ENCODE measurements at places on chromosomes 1 and 21. TPM values are rescaled to one million over a fixed set of nuclear protein-coding genes. Genes with fewer than 3 reads are reported as not detected.

Gene GPR161
- 6.1 TPM for total RNA-seq

Gene NBPF6
- total RNA-seq: 6.8 TPM

Gene ZBTB8B
- 0.50 TPM for total RNA-seq

Gene SPRR2D
- total RNA-seq: not detected

Gene FAM72A
- total RNA-seq: 4.9 TPM

Gene LMOD1
- 31.4 TPM for total RNA-seq

GRCh38 chr1:28966617-28967016 is 52.2 kb downstream of the EPB41 start:
- H3K4me3 ChIP-seq: no peak overlapping the region
- no peaks in the 10 kb centered on the region for H3K27me3 ChIP-seq
- no peaks in the 10 kb centered on the region for H3K36me3 ChIP-seq
- H3K4me1 ChIP-seq: no peaks in the 10 kb centered on the region

DNA sequence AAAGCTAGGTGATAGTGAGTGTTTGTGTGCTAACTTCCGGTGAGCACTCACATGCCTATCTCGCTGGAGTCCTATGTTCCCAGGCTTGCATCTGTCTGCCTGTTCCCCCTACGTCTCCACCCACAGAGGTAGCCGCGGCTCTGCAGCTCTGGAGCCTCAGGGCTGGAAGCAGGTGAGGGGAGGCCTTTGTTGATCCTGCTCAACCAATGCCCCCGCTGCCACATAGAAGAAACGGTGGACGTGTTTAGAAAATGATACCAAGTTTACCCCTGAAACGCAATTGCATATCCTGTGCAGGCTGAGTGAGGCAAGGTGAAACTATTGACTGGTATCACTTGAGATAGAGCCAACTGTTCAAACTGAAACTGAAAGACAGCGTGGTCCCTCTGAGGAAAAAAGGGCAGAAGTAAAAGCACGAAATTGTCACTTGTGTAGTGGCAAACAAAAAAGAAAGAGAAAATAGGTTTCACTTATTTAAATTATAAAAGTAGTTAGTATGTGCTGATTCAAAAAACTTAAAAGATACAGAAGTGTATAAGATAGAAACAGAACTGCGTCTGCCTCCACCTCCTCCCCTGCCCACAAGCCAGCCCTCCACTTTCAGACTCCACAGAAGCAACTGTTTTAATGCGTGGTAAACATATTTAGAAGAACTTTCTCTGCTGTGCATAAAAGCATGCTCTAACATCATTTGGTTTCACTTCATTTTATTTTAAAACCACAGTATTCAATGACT is 38.6 kb upstream of the ETS2 start:
- no peaks in the 10 kb centered on the region for H3K27me3 ChIP-seq
- no peak for DNase-seq
- H3K27ac ChIP-seq: no peak overlapping the region

GRCh38 chr1:203681739-203682138 is 55.1 kb downstream of the ATP2B4 start:
- no peak overlapping the region for H3K4me3 ChIP-seq
- no peak for DNase-seq
- H3K27ac ChIP-seq: no peak overlapping the region

- H3K4me3 ChIP-seq: no peak overlapping the region
- no peaks in the 10 kb centered on the region for H3K27me3 ChIP-seq
Observed at GRCh38 chr1:16061266-16061665, 12.2 kb downstream of the FAM131C start.

DNA sequence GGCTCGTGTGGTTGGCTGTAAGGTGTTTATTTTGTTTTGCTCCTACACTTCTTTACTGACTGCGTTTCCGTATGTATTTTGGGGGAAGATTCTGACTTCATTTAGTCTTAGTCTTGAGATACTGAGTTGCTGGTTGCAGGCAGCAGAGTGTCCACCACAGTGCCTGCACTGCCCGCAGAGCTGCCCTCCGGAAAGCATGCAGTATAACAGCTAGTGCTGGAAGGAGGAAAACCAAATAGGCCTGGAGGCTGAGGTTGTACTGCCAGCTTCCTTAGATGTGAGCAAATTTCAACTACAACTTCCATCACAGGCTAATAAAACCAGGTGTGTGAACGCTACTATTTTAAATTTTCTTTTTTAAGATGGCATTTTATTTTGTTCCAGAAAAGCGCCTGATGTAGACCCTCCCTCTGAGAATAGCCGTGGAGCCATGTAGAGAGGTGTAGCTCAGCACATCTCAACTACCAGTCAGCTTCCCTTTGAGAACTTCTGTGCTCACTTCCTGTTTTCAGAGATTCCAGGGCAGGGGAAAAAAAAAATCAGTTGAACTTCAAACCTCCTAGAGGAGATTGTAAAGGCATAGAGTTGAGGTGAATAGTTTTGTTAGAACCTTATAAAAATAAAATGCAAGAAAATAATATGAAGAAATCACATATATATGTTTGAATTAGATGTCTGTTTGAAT is 17.6 kb downstream of the LMO4 start:
- H3K4me1 ChIP-seq: no peaks in the 10 kb centered on the region
- DNase-seq: no peak
- H3K27me3 ChIP-seq: no peaks in the 10 kb centered on the region
- H3K36me3 ChIP-seq: no peaks in the 10 kb centered on the region

GRCh38 chr1:21200767-21201166 is 24.1 kb upstream of the EIF4G3 start:
- H3K27ac ChIP-seq: no peak overlapping the region
- H3K27me3 ChIP-seq: no peaks in the 10 kb centered on the region
- no peaks in the 10 kb centered on the region for H3K36me3 ChIP-seq
- no peak for DNase-seq

GRCh38 chr1:94095744-94096469 is 25.0 kb downstream of the ABCA4 start:
- no peak overlapping the region for H3K4me3 ChIP-seq
- no peaks in the 10 kb centered on the region for H3K36me3 ChIP-seq
- H3K27me3 ChIP-seq: no peaks in the 10 kb centered on the region

DNA sequence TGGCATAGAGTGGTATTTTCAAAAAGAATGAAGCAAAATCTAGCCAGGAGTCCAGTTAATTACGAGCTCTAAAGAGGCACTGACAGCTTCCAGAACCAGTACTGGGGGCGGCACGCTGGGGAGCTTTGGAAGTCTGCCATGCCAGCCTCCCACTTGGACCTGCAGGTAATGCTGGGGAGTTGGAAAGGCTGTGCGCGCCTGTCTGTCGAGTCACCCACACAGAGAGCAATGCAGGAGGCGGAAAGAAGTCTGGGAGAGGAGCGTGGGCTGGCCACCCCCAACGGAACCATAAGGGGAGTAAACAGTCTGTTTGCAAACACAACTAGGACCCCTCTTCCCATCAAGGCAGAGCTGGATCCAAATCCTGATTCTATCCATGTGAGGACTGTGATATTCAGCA is 84.5 kb downstream of the BEND5 start:
- no peak overlapping the region for H3K27ac ChIP-seq
- H3K27me3 ChIP-seq: no peaks in the 10 kb centered on the region
- no peak for DNase-seq
- H3K4me3 ChIP-seq: no peak overlapping the region
- H3K4me1 ChIP-seq: no peaks in the 10 kb centered on the region

- peak overlapping the region; percentile 92 for H3K27ac ChIP-seq
- no peak for DNase-seq
- no peak overlapping the region for H3K4me3 ChIP-seq
- peaks cover 12% of the 10 kb centered on the region for H3K4me1 ChIP-seq
Observed at GRCh38 chr1:2554621-2555387, 1.4 kb upstream of the TNFRSF14 start.

DNA sequence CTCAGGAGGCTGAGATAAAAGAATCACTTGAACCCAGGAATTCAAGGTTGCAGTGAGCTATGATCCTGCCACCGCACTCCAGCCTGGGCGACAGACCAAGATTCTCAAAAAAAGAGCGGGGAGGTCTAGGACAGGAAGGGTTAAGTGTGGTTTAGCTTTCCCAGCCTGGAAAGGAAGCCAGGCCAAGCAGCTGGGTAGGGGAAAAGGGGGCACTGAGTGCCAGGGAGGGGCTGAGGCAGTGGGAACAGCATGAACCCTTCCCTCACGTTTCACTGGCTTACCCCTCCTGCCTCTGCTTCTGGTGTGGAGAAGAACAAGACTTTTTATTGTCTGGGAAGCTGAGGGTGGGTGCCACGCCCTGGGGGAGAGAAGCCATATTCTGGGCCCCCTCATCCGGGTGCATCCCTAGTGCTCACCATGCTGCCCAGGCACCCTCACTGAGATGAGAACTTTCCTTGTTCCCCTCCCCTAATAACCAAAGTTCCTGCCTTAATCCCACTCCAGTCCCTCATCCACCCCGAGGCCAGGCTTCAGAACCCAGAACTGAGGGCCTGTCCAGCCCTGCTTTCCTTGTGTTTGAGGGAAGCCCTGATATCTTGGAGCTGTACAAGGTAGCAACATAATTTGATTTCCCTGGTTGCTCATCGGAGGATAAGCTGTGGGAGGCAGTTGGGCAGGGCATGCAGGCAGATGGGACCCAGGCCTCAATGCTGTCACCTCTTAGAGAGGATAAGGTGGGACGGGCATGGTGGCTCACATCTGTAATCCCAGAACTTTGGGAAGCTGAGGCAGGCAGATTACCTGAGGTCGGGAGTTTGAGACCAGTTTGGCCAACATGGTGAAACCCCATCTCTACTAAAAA is 2.0 kb upstream of the LMNA start:
- no peak for DNase-seq
- peak overlapping the region; percentile 98 for H3K27ac ChIP-seq
- no peaks in the 10 kb centered on the region for H3K36me3 ChIP-seq

- H3K27me3 ChIP-seq: no peaks in the 10 kb centered on the region
- peaks cover 8% of the 10 kb centered on the region for H3K4me1 ChIP-seq
- no peak overlapping the region for H3K27ac ChIP-seq
- H3K4me3 ChIP-seq: no peak overlapping the region
- DNase-seq: no peak
Observed at GRCh38 chr1:117818456-117818855, 111.0 kb downstream of the GDAP2 start.

DNA sequence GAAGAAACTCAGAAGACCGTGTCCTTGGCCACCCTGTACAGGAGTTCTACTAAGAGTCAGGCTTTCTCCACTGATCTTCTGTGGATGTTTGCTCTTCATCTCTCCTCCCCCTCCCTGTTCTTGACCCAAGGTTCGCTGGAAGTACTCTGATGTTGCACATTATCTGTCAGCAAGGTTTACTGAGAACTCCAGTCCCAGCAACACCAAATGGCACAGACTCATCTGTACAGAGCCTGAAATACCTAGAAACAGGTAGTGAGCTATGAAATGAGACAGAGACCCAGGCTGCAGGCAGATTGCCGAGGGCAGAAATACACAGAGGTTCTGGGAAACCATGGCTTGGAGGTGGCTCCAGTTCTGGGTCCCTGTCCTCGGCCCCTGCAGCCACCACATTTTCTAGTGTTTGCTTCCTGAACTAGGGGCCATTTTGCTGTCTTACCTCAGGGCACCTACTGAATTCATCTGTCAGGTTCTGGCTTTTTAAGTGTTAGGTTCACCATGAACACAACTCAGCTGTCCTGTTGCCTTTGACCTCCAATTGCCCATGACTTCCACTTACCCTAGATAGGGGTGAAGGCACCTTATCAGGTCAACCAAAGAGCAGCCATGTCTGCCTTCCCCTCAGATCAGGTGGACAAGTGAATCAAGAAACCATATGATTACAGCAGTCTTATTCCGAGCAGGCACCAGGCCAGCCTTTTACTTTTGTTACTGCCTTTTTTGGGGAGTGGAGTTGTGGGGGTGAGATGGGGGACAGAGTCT is 92.2 kb downstream of the CDC7 start:
- no peak for DNase-seq
- peaks cover 5% of the 10 kb centered on the region for H3K4me1 ChIP-seq
- H3K27ac ChIP-seq: peak overlapping the region; percentile 47
- no peak overlapping the region for H3K4me3 ChIP-seq
- H3K36me3 ChIP-seq: no peaks in the 10 kb centered on the region

GRCh38 chr1:213779228-213779627 is 208.5 kb upstream of the PROX1 start:
- H3K27me3 ChIP-seq: no peaks in the 10 kb centered on the region
- H3K27ac ChIP-seq: no peak overlapping the region
- DNase-seq: no peak
- no peak overlapping the region for H3K4me3 ChIP-seq
- H3K36me3 ChIP-seq: no peaks in the 10 kb centered on the region
- no peaks in the 10 kb centered on the region for H3K4me1 ChIP-seq

DNA sequence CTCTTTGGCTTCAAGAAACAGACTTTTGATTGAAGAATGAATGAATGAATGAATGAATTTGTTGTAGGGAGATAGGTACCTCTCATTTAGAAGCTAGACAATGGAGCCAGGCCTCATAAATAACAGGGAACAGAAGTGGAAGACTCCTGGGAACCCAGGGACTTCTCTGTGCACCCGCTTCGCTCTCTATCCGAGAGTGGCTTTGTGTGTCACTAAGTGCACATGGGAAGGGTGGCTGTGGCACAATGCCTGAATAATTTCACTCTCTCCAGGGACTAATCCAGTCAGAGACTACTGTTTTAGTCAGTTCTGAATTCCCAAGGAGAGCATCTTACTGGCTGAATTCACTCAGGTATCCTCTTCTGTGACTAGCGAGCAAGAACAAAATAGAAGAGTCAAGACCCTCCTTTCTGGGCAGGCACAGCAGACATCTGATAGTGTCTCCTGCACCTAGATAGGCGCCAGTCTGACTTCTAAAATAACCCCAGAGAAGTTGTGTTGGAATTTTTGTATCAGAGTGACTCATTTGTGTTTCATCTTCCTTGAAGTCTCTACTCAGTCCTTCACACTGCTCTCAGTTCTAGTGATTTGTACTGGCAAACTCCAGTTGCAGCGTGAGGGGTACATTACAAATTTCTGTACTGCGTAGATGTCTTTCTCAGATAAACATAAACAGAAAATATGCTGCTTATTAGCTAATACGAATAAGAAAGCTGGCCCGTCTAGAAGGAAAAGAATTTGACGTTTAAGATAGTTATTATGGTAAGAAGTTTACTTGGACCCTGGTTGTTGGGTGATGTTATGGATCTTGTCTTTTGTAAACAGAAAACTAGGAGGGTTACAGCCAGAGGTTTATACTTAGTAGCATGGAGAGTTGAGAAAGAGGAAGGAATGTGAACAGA is 34.0 kb downstream of the BACH1 start:
- no peaks in the 10 kb centered on the region for H3K36me3 ChIP-seq
- DNase-seq: no peak
- H3K27ac ChIP-seq: no peak overlapping the region
- H3K4me3 ChIP-seq: no peak overlapping the region
- H3K4me1 ChIP-seq: no peaks in the 10 kb centered on the region
- H3K27me3 ChIP-seq: no peaks in the 10 kb centered on the region

- no peaks in the 10 kb centered on the region for H3K27me3 ChIP-seq
- no peaks in the 10 kb centered on the region for H3K36me3 ChIP-seq
- H3K4me1 ChIP-seq: no peaks in the 10 kb centered on the region
- H3K4me3 ChIP-seq: no peak overlapping the region
- no peak overlapping the region for H3K27ac ChIP-seq
Observed at GRCh38 chr1:36108314-36108713, 16.7 kb downstream of the COL8A2 start.

DNA sequence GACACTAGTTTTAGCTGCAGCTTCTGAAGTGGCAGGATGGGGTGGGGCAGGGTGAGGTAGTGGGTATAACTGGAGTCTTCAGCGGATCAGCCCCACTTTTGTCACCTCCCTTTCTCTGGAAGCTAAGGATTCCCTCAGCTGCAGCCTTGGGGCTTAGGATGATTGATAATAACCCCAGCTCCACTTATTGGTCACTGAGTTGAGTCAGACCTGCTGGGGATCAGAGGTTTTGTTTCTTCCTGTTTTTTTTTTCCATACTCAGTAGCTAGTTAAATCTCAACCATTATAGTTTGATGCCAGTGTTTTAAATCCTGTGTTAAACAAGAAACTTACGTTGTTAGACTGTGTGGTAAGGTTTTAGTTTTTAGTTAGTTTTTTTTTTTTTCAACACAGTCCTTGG is 57.2 kb downstream of the LAMC1 start:
- peaks cover 42% of the 10 kb centered on the region for H3K4me1 ChIP-seq
- no peak for DNase-seq
- no peaks in the 10 kb centered on the region for H3K27me3 ChIP-seq
- H3K27ac ChIP-seq: no peak overlapping the region
- no peak overlapping the region for H3K4me3 ChIP-seq

All from testis (tissue), 5 donors.